ENCODE measurements at places on chromosomes 2 and 18. TPM values are rescaled to one million over a fixed set of nuclear protein-coding genes. Genes with fewer than 3 reads are reported as not detected.

The SPATA3 gene
- not detected for total RNA-seq

The SCG2 gene
- total RNA-seq, result 13.4 TPM

- no peak for DNase-seq
Observed at GRCh38 chr18:5414546-5414945, 119.0 kb upstream of the ZBTB14 start.

- DNase-seq, result no peak
Observed at GRCh38 chr2:21372654-21373053, 248.9 kb downstream of the TDRD15 start.

DNA sequence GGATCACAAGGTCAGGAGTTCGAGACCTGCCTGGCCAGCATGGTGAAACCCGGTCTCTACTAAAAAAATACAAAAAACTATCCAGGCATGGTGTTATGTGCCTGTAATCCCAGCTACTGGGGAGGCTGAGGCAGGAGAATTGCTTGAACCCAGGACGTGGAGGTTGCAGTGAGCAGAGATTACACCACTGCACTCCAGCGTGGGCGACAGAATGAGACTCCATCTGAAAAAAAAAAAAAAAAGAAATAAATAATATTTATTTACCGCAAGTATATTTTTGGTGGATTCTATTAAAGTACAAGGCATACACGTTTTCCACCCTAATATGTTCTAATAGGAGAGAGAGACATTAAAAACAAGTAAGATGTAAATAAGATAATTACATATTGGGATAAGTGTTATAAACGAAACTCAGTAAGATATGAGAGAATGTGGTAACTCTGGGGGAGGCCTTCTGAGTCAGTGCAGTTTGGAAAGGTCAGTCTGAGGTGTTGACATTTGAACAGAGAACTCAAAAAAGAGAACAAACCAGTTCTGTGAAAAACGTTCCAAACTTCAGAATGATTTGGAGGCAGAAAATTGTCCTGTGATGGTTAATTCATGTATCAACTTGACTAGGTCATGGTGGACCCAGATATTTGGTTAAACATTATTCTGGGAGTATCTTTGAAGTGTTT lies 8.8 kb upstream of the POLI start:
- DNase-seq, result no peak

GRCh38 chr2:88210132-88211002 lies 40.2 kb downstream of the THNSL2 start:
- no peak for DNase-seq

- peak; percentile 29 for DNase-seq
Observed at GRCh38 chr18:79600596-79600995, 79.0 kb upstream of the CTDP1 start.

- no peak for DNase-seq
Observed at GRCh38 chr2:64541547-64541946, 17.4 kb downstream of the AFTPH start.

DNA sequence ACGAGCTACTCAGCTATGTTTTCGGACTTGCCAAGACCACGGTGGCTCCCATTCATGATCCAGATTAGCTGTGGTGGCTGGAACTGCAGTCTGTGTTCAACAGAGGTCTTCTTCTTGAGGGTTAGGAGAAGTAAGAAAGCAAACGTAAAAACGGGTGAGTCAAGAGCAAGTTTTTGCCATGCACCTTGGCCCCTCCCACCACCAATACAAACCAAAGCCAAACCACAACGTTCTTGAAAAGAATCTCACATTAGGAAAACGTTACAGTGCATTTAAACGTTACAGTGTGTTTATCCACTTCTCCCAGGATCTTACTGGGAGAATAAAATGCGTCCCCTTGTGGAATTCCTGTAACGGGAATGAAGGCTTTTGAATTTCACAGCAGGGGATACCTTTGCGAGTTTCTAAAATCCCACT lies 725 bp downstream of the FBXO48 start:
- DNase-seq, result no peak

- DNase-seq, result peak; percentile 58
Observed at GRCh38 chr2:235793163-235793752, 299.4 kb downstream of the AGAP1 start.

Data from sigmoid colon (tissue), 7 donors.